ENCODE measurements at places on chromosomes 12 and 14. TPM values are rescaled to one million over a fixed set of nuclear protein-coding genes. Genes with fewer than 3 reads are reported as not detected.

DNA sequence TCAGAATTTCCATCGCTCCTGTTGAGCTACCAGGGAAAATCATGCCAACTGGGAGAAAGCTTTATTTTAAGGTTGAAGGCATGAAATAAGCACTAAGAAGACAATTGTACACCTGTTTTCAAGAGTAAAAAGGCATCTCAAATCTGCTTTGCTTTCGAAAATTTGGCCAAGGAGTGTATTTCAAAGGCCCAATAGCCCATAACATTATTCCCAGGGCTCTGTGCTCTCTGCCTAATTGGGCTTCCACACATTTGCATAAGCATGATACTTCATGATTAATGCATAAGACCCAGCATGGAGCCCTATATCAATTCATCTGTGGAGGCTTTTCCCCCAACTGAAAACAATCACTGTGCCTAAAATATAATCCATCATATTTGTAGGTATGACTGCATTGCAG is 258.5 kb downstream of the NOVA1 start:
- no peaks in the 10 kb centered on the region for H3K27me3 ChIP-seq
- no peak for DNase-seq
- no peak overlapping the region for H3K27ac ChIP-seq
- no peaks in the 10 kb centered on the region for H3K36me3 ChIP-seq

- H3K36me3 ChIP-seq = no peaks in the 10 kb centered on the region
- no peak for DNase-seq
- H3K4me3 ChIP-seq = no peak overlapping the region
- no peaks in the 10 kb centered on the region for H3K4me1 ChIP-seq
- H3K27ac ChIP-seq = no peak overlapping the region
Measured at GRCh38 chr12:42560977-42561376, 28.6 kb downstream of the PRICKLE1 start.

DNA sequence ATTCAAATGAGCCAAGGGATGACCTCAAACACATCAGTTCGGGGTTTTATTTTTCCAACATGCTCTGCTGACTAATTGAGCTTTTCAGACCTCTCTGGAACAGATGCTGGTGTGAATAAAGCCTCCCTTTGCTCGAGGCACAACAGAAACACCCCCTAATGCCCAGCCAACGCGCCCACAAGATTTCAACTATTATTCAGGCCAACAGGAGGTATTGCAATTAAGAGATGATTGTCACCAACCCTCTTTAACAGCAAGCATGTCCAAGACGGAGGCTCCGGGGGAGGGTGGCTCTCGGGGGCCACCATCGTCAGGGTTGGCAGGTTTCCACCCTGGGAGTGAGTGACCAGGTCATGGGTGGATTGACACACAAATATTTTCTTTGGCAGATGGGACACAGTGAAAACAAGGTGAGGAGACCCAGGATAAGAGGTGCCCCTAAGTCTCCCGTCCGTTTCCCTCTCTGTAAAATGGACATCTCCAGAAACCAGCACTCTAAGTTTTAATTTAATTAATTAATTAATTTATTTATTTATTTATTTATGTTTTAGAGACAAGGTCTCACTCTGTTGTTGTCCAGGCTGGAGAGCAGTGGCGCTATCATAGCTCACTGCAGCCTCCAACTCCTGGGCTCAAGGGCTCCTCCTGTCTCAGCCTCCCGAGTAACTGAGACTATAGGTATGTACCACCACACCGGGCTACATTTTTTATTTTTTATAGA is 56.1 kb downstream of the MAP1LC3B2 start:
- no peaks in the 10 kb centered on the region for H3K27me3 ChIP-seq
- no peak overlapping the region for H3K27ac ChIP-seq
- no peak overlapping the region for H3K4me3 ChIP-seq
- no peaks in the 10 kb centered on the region for H3K36me3 ChIP-seq
- no peak for DNase-seq
- H3K4me1 ChIP-seq = peaks cover 3% of the 10 kb centered on the region

DNA sequence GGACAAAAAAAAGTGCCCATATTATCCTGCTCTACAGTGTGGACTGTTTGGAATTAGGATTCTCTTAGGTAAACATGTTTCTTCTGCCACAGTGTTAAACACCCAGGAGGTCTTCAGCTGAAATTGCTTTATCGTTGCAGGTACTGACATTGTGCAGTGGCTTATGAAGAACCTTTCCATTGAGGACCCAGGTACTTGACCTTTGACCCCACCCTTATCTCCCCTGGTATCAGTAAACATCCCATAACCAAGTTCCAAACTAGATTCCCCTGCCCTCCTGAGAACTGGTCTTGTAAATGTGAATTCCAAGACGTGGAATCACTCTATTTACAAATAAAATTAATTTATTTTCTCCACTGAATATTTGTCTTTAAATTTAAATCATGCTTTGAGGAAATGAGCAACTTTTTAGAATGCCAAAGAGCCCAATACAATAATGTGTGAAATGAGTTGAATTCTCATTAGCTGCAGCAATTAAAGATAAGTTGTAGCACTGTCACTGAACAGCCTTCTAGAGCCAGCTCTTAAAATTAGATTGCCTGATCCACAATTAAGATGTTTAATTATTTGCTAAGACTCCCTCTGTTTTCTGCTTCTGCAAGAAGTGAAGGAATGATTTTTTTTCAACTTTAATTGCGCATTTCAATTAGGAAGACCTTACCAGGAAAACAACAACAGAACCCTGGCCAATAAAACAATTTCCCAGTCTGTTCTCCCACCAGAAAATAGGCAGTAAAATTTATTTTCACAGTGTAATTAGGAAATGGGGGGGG is 439.3 kb downstream of the DPF3 start:
- H3K4me3 ChIP-seq = no peak overlapping the region
- H3K36me3 ChIP-seq = no peaks in the 10 kb centered on the region
- no peak overlapping the region for H3K27ac ChIP-seq
- DNase-seq = no peak

GRCh38 chr12:79309039-79309438 is 381.7 kb downstream of the PAWR start:
- no peak overlapping the region for H3K4me3 ChIP-seq
- no peaks in the 10 kb centered on the region for H3K27me3 ChIP-seq
- no peaks in the 10 kb centered on the region for H3K4me1 ChIP-seq
- H3K36me3 ChIP-seq = no peaks in the 10 kb centered on the region

- no peaks in the 10 kb centered on the region for H3K36me3 ChIP-seq
- no peaks in the 10 kb centered on the region for H3K4me1 ChIP-seq
- DNase-seq = no peak
- H3K27me3 ChIP-seq = no peaks in the 10 kb centered on the region
Measured at GRCh38 chr12:109753054-109753401, 39.4 kb downstream of the FAM222A start.

DNA sequence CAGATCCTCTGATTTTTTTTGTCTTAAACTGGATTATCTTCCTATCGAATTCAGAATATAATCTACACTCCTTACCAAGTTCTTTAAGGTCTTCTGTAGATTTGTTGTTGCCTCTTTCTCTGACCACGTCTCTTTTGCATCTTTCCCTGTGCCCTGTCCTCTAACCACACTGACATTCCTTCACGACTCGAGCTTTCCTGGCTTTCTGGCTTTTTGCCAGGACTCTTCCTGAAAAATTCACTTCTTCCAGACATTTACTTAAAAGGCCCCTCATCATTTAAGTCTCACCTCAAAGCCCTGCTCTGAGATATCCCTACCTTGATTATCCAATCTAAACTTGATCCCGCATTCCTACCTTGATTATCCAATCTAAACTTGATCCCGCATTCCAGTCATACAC is 422.3 kb upstream of the DCN start:
- H3K36me3 ChIP-seq = no peaks in the 10 kb centered on the region
- no peak overlapping the region for H3K4me3 ChIP-seq
- no peak for DNase-seq
- H3K4me1 ChIP-seq = no peaks in the 10 kb centered on the region
- H3K27ac ChIP-seq = no peak overlapping the region
- no peaks in the 10 kb centered on the region for H3K27me3 ChIP-seq

DNA sequence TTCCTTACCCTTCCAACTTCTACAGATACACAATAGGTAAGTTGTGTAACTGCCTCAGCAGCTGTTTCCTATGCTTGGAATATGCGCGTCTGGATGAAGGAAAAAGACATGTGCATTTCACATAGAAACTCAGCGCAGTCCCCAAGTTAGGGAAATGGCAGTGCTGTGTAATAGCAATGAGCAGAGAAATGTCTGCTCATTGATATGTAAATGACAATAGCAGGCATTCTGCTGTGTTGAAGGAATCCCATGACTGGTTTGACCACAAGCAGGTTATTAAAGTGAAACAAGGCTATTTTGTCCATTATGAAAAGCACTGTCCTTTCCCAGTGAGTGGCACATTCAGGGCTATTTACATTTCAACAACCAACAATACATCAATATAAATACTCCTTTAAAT is 106.6 kb downstream of the BTG1 start:
- H3K27me3 ChIP-seq = no peaks in the 10 kb centered on the region
- H3K4me1 ChIP-seq = peaks cover 8% of the 10 kb centered on the region
- no peak for DNase-seq
- H3K4me3 ChIP-seq = no peak overlapping the region
- no peaks in the 10 kb centered on the region for H3K36me3 ChIP-seq
- no peak overlapping the region for H3K27ac ChIP-seq

DNA sequence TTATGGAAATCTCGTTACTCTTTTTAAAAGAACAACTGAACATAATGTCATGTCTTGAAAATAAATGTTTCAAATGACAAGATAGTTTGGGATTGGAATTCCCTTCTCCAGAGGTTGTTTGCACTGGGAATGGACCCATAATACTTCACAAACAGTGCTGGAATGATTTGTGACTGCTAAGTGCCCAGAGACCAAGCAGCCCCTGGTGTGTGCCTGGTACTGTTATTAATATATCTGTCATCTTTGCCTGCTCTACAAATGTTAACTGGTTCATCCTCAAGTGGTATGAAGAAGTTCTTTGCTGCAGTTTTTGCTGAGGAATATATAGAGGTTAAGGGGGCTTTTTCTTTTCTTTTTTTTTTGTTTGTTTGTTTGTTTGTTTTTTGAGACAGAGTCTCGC is 64.9 kb upstream of the DACT1 start:
- no peaks in the 10 kb centered on the region for H3K36me3 ChIP-seq
- no peaks in the 10 kb centered on the region for H3K4me1 ChIP-seq
- H3K27me3 ChIP-seq = no peaks in the 10 kb centered on the region
- DNase-seq = no peak
- H3K27ac ChIP-seq = no peak overlapping the region

DNA sequence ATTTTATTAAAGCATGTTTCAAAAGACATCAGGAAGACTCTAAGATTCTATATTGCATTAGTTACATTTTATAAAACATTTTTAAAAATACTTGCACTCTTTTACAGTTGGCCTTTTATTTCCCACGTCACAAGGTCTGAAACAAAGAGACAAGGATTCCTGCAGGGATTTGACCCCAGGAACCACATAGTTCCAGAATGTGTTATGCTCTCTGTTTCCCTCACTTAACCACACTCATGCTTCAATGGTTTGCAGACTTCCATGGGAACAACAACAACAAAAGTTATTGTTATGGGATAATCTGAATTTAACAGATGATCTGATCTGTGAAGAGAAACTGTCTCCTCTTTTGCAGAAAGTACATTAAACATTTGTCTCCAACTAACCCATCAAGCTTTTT is 104.3 kb upstream of the PPFIA2 start:
- no peak for DNase-seq
- no peaks in the 10 kb centered on the region for H3K27me3 ChIP-seq
- no peak overlapping the region for H3K27ac ChIP-seq
- no peaks in the 10 kb centered on the region for H3K4me1 ChIP-seq
- H3K4me3 ChIP-seq = no peak overlapping the region

DNA sequence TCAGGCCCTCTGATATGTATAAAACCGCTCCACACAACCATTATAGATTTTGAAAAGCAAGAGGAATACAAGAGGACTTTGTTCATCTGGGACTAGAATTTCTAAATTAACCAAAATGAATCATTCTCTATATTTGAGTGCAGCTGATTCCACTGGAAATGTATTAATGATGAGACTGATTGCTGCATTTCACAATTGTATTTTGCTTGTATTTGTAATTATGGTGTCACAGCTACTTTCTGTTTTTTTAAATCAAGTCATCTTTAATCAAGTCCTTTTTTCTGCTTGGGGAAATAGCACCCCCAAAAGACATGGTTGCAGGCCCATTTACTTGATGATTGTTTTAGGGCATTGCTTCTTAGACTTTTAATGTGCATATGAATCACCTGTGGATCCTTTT is 162.4 kb downstream of the KICS2 start:
- no peak overlapping the region for H3K27ac ChIP-seq
- no peaks in the 10 kb centered on the region for H3K36me3 ChIP-seq
- DNase-seq = no peak
- no peaks in the 10 kb centered on the region for H3K27me3 ChIP-seq
- H3K4me1 ChIP-seq = no peaks in the 10 kb centered on the region

- H3K4me3 ChIP-seq = no peak overlapping the region
- no peak overlapping the region for H3K27ac ChIP-seq
- no peaks in the 10 kb centered on the region for H3K27me3 ChIP-seq
- DNase-seq = no peak
- H3K36me3 ChIP-seq = peaks cover 2% of the 10 kb centered on the region
Measured at GRCh38 chr12:124477107-124477915, 90.1 kb downstream of the NCOR2 start.

DNA sequence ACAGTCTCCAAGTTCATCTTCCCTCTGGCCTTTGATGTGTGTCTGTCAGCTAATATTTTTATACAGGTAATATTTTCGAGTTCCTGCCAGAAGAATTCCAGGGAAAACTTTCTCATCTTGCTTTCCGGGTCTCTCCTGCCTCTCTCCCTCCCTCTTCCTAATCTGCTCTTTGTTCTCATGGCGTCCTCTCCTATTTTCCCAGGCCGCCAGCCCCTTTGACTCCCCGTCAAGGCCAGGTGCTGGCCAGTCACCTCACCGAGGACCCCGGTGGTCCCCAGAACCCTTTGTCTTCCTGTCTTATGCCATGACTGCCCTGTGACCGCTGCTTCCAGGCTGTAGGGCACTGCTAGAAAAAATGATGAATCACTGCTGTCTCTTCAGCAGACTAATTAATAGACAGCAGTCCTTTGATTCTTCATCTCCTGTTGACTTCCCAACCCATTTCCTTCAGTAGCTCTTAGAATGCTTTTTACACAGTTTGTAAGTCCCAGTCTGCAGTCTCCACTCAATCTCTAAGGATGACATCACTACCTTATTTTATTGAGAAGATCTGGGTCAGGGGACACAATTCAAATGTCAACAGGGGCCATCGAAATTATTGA is 40.7 kb downstream of the PPFIBP1 start:
- peak overlapping the region; percentile 68 for H3K27ac ChIP-seq
- H3K4me3 ChIP-seq = no peak overlapping the region
- DNase-seq = no peak
- no peaks in the 10 kb centered on the region for H3K27me3 ChIP-seq

GRCh38 chr14:77025744-77026165 is 2.8 kb downstream of the IRF2BPL start:
- no peaks in the 10 kb centered on the region for H3K27me3 ChIP-seq

The LDHB gene
- 1,454 TPM for total RNA-seq

The SIRT4 gene
- 2.8 TPM for total RNA-seq

The IRF2BPL gene
- total RNA-seq = 74.6 TPM

The GLIPR1L1 gene
- total RNA-seq = not detected

The VCPKMT gene
- total RNA-seq = 9.7 TPM

The ACVRL1 gene
- 2.5 TPM for total RNA-seq

The TAS2R8 gene
- not detected for total RNA-seq

The SALL2 gene
- total RNA-seq = 0.47 TPM

The GNPTAB gene
- 41.4 TPM for total RNA-seq

Data from HCT116 (cell line).